ENCODE measurements at places on chromosomes 6 and 20. TPM values are rescaled to one million over a fixed set of nuclear protein-coding genes. Genes with fewer than 3 reads are reported as not detected.

The TRIM40 gene
- total RNA-seq = not detected

DNA sequence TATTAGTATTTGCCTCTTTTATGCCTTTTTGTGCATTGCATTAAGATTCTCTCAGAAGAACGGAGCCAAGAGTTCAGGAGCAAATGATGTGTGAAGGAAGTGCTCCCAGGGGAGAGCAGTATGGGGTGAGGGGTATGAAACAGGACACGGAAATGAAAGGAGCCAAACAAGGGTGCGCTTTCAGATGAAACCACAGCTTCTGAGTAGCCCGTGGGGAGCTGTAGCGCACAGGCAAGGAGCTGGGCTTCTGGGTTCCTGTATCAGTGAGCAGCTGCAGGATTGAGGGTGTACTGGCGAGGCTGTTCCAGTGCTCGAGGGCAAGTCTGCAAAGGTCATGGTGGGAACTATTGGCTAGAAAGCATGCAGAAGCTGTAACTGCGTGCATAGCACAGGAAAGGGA is 25.4 kb downstream of the ANKEF1 start:
- DNase-seq = peak; percentile 51

DNA sequence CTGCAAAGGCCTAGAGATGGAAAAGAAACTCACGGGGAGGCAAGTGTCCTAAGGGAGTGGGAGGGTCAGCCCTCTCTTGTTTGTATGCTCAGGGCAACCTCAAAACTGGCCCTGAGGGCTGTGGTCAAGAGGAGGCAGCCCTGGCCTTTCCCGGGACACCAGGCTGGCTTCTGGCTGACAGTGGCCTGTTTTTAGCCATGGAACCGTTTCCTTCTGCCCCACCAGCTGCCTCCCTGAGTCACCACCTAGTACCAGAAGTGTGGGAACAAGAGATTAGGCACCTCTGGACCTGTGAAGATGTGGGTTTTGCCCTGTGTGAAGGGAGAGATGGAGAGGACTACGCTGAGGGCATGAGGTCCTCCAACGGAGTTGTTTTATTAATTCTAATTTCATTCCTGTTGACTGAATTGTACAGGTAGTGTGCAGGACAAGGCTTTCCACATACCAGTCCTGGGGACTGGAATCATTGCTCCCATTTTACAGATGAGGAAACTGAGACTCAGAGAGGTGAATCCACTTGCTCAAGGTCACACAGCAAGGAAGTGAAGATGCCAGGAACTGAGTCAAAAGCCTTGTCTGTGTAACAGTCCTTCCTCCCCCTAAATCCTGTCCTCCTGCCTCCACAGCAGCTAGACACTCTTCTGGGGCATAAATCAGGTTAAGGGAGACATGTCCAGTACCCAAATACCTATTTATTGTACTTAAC is 5.5 kb downstream of the FOXS1 start:
- DNase-seq = no peak

DNA sequence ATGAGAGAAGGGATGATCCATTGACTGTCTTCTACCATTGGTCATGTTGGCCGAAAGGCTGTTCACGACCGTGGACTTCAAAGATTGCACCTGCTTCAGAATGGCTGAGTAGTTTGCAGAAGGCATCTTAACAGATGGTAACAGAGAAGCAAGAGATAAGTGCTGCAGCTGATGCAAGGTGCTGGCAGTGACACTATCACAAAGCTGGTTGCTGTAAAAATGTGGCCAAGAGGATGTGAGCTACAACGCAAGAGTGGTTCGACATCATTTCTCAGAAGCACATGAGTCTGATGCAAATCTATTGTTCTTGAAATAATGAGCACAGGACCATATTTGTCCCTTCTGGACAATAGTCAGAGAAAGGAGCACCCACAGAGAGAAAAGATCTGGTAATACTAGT is 27.0 kb upstream of the ANKEF1 start:
- DNase-seq = peak; percentile 3

The PPIL6 gene
- 1.8 TPM for total RNA-seq

DNA sequence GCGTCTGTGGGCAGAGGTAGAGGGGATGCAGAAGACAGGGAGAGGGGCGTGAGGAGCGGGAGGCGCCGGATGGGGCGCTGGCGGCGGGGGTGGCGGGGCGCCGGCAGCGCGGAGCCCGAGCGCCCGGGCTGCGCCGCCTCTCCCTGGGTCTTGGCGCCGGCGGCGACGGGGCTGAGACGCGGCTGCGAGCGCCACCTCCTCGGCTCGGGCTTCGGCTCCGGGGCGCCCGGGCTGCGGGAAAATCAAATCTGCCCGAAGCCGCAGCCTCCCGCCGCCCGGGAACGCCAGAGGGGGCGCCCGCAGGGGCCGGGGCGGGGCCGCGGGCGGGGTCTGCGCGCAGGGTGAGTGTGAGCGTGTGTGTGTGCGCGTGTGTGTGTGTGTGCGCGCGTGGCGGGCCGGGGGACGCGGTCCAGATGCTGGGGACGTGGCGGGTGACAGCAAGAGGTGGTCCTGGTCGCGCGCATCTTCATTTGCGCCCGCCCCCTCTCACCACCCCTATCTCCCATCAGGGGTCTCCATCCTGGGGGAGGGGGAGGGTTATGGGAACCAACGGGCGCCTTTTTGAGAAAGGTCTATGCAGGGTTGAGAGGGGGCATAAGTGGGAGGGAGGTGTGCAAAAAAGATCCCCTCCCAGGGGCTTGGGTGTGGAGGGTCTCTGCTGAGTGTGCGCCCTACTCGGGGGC is 646 bp upstream of the CPNE5 start:
- DNase-seq = peak; percentile 63

The VGLL2 gene
- total RNA-seq = not detected
